ENCODE measurements at places on chromosomes 3 and 15. TPM values are rescaled to one million over a fixed set of nuclear protein-coding genes. Genes with fewer than 3 reads are reported as not detected.

GABRR3 gene
- not detected for total RNA-seq

CLDN18 gene
- not detected for total RNA-seq

SPATA12 gene
- not detected for total RNA-seq

- DNase-seq = no peak
These were observed 231.3 kb upstream of the ARHGEF26 start for GRCh38 chr3:153889905-153890334.

DNA sequence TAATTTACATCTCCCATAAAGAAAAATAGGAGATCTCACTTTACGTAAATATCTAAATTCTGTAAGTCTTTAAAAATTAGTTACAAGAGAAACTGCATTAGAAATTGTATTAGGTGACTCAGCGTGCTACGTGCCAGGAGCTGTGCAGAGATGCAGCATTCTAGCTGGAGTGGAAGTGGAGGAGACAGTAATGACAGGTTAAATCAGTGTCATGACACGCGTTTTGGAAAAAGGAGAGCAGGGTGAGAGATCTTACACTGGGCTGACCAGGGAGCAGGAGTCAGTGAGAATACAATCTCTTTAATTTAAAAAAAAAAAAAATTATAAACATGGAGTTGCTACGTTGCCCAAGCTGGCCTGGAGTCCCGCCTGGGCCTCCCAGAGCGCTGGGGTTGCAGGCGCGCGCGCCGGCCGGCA, 635 bp downstream of the TUBGCP5 start:
- DNase-seq = peak; percentile 54

OR5K2 gene
- total RNA-seq = not detected

INSYN1 gene
- total RNA-seq = 1.3 TPM

- DNase-seq = no peak
These were observed 38.0 kb upstream of the LINGO1 start for GRCh38 chr15:77670558-77671361.

GRCh38 chr3:194744826-194745225, 59.1 kb downstream of the FAM43A start:
- no peak for DNase-seq

- DNase-seq = no peak
These were observed 31.4 kb downstream of the ALS2CL start for GRCh38 chr3:46661776-46662766.

TMC3 gene
- total RNA-seq = not detected

GRCh38 chr3:101940521-101941317, 91.4 kb downstream of the NFKBIZ start:
- peak; percentile 96 for DNase-seq
